ENCODE measurements at places on chromosomes 5 and 9. TPM values are rescaled to one million over a fixed set of nuclear protein-coding genes. Genes with fewer than 3 reads are reported as not detected.

- DNase-seq, result no peak
Observed at GRCh38 chr5:146924132-146924531, 45.6 kb upstream of the PPP2R2B start.

DNA sequence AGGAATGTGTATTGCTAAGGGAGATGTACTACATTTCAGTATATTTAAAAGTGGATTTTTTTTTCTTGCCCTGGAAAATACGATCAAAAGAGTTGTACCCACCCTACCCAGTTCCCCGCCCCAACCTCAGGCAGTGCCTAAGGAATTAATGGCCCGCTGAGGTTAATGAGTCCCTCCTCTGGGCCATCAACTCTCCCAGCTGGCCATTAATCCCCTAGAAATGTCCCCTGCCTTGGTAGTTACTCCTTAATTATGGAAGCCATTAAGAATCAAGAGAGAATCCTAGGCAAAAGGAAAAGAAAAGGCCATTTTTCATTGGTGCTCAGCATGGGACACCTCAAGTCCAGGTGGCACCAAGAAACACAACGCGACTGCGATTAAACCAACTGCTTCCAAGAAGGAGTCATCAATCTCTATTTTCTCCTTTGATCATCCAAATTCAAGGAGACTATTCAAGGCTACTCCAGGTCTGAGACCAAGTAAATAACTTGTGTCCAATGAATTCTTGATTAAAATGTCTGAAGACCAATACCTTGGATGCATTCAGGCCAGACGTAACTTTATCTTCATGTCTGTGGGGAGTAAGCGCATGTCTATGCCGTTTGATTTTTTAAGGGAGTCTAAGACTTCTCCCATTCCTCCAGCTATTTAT, 1962.2 kb upstream of the WWC1 start:
- no peak for DNase-seq

Gene PCDHGB7
- total RNA-seq, result 9.2 TPM

GRCh38 chr5:181173027-181173419, 25.6 kb downstream of the OR2V2 start:
- no peak for DNase-seq

Gene EPB41L4A
- 21.5 TPM for total RNA-seq

DNA sequence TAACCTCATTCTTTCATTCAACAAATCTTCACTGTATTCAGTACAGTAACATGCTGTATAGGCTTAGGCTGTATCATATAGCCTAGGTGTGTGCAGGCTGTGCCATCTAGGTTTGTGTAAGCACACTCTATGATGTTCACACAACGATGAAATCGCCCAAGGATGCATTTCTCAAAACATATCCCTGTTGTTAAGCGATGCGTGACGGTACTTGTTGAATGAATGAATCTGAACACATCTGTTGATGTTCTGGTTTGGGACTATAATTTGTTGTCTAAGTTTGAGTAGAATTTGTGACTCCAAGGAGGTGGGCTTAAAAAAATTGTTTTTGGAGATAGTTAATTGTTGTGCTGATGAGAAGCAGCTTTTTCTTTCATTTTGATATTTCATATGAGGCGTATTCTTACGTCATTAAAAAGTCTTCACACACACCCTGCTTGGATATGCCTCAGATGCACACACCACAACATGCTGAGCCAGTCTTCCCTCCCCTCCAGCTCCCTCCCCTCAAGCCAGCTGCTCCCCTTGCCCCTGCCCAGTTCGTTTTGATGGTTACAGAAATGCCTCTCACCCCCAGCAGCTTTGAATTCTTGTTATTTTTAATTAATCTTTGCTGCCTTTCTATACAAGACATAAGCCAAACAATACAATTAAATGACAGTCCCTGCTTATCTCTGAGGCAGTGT, 5.5 kb upstream of the PSAT1 start:
- no peak for DNase-seq

GRCh38 chr9:135474915-135475314, 4.7 kb upstream of the PPP1R26 start:
- DNase-seq, result no peak

Gene CYLC2
- total RNA-seq, result not detected

Gene CHMP5
- total RNA-seq, result 37.6 TPM

Gene ALDH7A1
- total RNA-seq, result 26.0 TPM

DNA sequence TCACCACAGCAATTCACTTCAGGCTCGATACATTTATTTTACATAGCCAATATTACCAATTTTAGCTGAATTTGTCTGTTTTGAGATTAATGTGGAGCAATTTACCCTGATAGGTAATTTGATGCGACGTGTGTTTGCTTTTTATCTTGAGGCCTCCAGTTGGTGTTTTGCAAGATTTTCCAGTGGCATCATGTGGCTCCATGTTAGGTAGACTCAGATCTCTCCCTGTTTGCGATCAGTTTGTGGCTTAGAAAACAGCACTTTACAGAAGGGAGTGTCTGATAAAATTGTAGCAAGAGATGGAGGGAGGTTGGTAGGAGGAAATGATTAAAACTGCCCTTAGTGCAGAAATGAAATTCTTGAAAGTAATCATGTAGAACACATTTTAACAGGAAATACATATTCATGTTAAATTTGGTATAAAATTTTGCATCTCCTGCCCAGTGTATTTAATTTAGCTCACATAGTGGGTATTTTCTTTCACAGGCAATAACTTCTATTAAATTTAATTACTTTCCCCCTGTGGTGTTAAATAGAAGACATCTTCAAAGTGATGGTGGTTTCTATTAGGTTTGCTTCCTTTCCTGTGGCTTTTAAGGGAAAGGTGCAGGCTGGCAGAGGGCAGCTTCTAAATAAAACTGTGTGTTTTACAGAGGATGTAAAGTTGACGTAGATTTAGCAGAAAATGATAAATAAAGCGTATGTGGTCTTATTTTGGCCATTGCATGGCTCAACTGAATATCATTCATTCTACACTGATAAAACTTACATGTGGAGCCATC, 135.8 kb downstream of the KDM4C start:
- no peak for DNase-seq

DNA sequence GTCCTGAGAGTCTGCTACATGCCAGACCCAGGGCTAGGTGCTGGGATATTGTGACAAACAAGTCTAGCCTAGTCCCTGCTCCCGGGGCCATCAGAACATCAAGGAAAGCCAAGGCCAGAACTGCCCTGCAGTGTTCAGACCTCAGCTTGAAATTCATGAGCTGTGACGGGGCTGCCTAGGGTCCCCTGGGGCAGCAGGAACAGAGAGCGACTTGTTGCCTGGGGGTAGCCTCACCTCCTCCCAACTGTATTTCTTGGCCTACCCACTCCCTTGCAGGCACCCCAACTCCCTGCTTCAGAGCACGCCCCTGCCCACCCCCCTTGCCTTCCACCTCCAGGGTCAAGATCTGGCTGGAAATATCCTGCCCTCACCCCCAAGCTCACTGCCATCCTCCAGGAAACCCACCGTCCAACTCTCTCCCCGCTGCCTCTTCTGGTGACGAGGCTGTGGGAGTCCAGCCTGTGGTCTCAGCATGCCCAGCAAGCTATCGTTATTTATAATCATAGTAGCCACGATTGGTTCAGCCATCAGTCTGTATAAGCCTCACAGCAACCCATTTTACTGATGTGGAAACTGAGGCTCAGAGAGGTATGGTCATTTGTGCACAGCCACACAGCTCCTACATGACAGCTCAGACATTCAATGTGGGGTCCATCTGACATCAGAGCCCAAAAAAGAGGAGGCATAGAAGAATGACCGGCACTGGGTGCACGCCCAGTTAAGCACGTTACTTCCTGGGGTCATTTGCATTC, 10.7 kb downstream of the DNM1 start:
- no peak for DNase-seq

Gene PCDHB10
- total RNA-seq, result 0.81 TPM

- no peak for DNase-seq
Observed at GRCh38 chr5:131647048-131647769, 12.2 kb upstream of the RAPGEF6 start.

DNA sequence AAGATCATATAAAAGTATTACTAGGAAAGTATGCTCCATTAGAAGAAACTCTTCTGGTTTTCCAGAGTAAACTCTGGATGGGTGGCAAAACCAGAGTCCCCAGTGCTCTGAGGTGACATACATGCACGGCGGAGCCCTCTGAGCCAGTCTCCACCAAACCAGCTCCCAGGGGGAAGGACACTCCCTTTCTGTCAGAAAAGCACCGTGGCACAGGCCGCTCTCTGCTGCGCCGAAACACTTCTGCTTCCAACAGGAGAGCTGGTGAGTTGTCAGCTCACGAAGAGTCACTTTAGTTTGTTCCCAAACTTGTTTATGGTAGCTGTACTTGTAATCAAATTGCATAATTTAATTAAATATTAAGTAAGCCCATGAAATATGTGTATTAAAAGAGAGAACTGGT, 184.6 kb downstream of the CDK5RAP2 start:
- no peak for DNase-seq

DNA sequence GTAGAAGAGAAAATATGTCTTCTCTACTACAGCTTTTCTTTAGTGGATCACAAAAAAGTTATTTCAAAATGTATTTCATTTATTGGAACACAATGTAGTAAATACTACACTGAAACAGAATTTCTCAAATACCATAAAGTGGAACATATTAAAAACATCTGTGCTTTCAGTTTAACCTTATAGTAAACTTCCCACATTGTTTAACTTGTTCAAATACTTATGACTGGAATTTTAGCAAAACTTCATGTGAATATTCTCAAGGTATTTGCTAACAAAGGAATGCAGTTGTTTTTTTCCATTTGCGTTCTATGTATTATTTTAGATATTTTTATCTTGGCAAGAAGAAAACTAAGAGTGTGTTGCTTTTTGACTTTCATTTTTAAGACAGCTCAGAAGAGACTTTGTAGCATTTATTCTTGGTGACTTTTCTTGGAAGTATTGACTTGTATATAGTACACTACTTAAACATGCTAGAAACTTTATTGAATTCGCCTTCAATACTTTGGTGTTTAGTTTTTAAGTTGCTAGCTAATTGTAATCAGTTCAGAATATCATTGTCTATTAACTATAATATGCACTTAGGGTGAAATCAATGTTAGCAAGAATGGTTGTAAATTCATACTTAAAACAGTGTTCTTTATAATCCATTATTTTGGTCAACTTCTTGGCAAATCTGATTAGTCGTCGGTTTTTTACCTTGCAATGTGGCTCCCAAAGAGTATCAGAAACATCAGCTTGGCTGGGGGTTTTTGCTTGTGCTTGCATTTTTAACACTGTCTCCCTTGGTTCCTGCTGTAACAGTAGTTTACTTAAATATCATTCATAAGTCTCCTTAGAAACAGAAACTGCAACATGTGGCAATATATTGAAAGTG, 5.0 kb upstream of the RHOBTB3 start:
- no peak for DNase-seq

GRCh38 chr9:123540457-123540856, 184.5 kb downstream of the CRB2 start:
- no peak for DNase-seq

Gene JAKMIP2
- total RNA-seq, result not detected

- no peak for DNase-seq
Observed at GRCh38 chr9:73807952-73808351, 656.3 kb downstream of the ANXA1 start.

Gene ADAMTS12
- total RNA-seq, result 1.7 TPM

DNA sequence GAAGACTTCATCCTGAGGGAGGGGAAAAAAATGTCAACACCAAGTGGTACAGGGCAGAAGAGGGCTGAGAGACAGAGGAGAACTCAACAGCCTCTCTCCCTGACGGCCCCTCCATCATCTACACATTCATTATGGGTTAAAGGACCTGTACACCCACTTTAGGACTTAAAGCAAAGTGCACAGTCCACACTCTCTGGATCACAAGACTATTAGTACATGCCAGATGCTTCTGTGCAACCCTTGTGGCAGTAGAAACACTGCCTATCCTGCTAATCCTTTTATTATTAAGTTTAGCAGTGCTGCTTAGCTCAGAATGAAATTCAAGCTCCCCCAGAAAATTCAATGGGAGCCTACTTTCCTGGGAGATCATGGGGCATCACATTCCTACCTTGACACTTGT, 1.9 kb downstream of the FRMD3 start:
- DNase-seq, result no peak

GRCh38 chr9:109064963-109065702, 51.8 kb upstream of the CTNNAL1 start:
- no peak for DNase-seq

Gene ZDHHC11B
- total RNA-seq, result 26.5 TPM

DNA sequence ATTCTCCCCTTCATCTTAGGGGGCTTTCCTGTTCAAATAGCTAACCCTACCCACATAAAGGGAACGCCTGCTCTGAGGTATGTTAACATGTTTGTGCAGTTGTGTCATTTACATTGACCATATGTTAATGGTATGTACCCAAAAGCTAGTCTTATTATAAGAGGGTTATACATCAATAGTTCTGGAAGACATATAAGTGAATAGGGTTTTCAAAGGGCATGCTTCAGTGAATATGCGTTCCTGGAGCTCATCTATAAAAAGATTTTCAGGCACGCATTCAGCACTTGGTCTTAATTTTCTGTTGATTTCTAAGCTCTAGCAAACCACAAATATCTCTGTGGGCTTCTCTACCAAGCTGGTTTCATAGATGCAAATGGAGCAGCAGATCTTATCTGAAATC, 766.1 kb downstream of the IRX1 start:
- DNase-seq, result no peak

DNA sequence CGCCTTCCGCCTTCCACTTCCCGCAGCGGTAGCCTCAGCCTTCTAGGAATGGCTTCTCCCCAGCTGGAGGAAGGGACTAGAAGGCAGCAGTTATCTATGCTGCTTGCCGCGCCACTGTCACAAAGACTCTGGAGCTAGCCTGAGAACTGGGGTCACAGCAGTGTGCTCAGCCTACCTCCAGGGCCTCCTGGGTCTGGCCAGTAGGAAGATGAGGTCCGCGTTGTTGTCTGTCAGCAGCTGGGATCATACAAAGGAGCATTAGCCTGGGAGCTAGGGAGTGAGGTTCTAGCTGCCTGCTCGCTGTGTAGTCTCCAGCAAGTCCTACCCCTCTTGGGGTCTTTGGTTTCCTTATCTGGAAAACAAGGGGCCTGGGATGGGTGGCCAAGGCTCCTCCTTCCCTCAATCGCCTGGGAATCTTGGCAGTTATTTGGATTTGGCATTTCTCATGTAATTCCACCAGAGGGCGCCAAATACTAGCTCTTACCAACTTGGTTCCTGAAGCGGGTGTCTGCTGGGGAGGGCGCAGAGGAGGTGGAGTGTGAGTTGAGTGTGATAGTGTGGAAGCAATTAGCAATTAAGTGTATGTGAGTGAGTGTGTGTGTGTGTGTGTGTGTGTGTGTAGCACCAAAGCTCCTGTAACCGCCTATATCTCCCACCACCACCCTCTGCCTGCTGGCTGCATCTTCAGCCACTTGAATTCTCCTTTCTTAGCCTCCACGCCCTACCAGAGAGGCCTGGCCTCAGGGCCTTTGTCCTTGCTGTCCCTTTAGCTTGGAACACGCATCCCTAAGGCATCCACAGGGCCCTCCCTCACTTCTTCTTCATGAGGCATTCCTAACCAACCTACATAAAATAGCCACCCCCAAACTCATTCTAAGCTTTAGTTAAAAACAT, 97.1 kb downstream of the ENTREP1 start:
- peak; percentile 57 for DNase-seq

GRCh38 chr9:80507611-80508010, 935.8 kb downstream of the TLE4 start:
- DNase-seq, result no peak

DNA sequence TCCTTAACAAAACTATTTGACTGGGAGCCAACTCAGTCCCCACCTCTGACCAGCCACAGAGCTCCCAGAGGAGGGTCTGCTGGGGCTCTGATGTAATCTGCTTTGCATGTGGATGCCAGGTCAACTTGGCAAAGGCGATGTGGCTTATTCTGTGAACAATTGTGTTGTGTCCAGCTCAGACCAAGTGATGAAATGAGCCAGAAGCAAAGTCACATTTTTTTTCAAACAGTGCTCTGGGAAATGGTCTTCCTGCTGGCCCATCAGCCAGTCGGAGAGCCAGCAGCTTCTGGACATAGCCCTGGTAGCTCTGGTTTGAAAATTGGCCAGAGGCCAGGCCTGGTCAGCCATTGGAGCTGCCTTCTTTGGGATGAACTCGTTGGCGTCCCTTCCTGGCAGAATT, 86.5 kb downstream of the ANGPTL2 start:
- DNase-seq, result peak; percentile 71
